ENCODE measurements at places on chromosomes 7 and 10.

- DNase-seq: no peak
Observed at GRCh38 chr10:7407368-7408290, 3.2 kb downstream of the SFMBT2 start.

GRCh38 chr10:3281941-3282673 lies 109.5 kb upstream of the PITRM1 start:
- no peak for DNase-seq

GRCh38 chr10:86226781-86227201 lies 139.8 kb downstream of the GRID1 start:
- DNase-seq: no peak

- DNase-seq: no peak
Observed at GRCh38 chr10:103278537-103278823, 1.5 kb downstream of the INA start.

GRCh38 chr10:56881218-56881617 lies 520.2 kb upstream of the ZWINT start:
- DNase-seq: peak; percentile 56

- no peak for DNase-seq
Observed at GRCh38 chr7:82506702-82507101, 63.1 kb upstream of the CACNA2D1 start.

DNA sequence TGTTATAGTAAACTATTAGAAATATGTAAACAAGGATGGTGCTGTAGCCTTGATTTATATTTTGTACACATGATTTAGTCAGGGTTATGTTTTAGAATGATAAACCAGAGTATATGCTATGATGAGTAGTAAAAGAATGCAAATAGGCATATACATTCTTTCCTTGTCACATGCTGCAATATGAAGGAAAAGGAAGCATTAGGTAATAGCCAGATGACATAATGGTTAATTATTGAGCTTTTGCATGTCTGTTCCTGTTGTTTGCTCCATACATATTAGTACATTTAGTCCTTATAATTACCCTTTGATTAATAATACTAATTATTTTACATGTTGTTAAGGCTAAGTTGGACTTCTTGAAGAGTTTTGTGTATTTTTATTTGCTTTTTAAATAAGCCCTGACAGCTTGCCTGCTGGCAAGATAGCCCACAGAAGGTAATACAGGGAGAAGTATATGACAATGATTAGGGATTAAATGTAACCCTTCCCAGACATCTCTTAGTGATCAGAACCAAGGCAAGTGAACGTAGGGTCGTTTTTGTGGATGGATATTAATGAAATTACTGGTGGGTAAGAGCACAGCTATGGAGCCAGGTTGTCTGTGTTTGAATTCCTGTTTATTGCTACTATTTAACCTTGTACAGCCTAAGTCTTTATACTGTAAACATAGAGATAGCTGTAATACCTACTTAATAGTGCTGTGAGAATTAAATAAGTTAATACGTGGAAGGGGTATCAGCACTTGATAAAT lies 68.4 kb downstream of the PHTF2 start:
- no peak for DNase-seq

DNA sequence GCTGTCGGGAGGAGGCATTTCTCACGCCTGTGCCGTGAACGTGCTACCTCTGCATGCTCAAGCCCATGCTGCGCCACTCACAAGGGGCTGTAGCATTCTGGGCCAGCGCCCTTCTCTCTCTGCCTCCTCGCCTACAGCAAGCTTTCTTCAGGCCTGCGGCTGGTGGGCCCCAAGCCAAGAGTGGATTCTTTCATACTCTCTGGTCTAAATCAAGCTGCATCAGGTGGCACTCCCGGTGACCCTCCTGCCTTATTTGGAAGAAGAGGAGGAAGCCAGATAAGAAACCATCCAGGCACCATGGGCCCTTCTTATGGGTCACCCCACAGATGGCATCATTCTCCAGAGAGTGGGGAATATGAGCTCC lies 86.7 kb upstream of the DUSP5 start:
- no peak for DNase-seq

DNA sequence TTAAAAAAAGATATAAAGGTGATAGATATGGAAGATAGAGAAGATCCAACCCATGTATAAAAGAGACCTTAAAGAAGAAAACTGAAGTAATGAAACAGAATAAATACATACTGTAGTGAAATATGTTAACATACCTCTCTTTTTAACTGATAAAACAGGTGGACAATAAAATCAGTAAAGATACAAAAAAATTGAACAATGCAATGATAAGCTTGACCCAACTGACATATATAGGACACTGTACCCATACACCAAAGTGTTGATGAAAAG lies 17.4 kb upstream of the PRF1 start:
- DNase-seq: no peak

DNA sequence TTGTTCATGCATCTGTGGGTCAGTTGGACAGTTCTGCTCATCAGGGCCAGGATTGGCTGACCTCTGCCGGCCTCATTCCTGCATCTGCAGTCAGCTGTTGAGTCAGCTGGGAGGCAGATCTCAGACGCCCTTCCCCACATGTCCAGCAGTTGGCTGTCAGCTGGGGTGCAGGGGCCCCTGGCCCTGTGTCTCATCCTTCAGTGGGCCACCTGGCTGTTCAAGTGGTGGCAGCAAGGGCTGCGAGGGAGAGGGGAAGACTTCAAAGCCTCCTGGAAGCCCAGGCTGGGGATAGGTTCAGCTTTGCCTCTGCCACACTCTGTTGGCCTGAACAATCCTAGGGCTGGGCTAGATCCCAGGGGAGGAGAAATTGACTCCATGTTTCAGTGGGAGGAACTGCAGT lies 33.2 kb downstream of the TACR2 start:
- no peak for DNase-seq

DNA sequence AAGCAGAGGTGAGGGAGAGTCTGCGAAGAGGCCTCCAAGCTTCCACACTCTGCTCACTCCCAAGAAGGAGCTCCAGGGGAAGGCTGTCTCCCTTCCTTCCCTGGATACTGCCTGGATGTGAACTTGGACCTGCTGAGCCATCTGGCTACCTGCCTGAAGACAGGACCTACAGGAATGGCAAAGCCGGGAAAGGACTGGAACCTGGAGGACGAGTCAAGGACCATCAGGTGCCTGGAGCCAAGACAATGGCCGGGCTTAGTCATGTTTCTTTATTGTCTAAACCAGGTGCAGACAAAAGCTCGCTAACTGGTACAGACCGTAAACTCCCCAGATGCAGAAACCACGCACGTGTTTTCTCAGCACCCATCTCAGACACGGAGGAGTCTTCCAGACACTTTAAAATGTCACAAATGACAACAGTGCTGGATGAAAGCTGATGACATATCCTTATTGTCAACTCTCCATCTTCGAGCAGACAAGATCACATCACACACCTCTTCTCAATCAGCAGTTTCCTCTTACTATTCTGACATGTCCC lies 12.1 kb downstream of the ASB13 start:
- no peak for DNase-seq

GRCh38 chr7:68423356-68423755 lies 1174.9 kb upstream of the AUTS2 start:
- DNase-seq: no peak

DNA sequence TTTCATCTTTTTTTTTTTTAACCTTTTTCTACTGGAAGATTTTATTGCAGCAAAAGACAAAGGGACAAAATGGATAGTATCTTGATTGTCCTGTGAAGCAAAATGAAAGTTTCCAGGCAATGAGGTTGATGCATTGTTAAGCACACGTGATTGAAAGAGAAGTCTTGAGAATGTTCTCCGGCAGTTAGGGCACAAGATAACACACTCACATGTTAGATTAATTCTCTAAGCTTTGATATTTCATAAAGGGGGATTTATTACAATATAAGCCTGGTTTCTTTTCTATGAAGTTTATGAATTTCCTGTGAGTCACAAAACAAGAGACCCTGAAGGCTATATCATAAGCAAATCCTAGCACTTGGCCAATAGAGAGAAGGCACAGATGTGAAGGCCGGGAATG lies 93.4 kb upstream of the ARMC3 start:
- no peak for DNase-seq

- DNase-seq: no peak
Observed at GRCh38 chr7:63046612-63047011, 952.0 kb upstream of the ZNF722 start.

- no peak for DNase-seq
Observed at GRCh38 chr7:3265388-3265787, 35.7 kb upstream of the SDK1 start.

GRCh38 chr10:113125612-113126011 lies 175.6 kb downstream of the TCF7L2 start:
- no peak for DNase-seq

DNA sequence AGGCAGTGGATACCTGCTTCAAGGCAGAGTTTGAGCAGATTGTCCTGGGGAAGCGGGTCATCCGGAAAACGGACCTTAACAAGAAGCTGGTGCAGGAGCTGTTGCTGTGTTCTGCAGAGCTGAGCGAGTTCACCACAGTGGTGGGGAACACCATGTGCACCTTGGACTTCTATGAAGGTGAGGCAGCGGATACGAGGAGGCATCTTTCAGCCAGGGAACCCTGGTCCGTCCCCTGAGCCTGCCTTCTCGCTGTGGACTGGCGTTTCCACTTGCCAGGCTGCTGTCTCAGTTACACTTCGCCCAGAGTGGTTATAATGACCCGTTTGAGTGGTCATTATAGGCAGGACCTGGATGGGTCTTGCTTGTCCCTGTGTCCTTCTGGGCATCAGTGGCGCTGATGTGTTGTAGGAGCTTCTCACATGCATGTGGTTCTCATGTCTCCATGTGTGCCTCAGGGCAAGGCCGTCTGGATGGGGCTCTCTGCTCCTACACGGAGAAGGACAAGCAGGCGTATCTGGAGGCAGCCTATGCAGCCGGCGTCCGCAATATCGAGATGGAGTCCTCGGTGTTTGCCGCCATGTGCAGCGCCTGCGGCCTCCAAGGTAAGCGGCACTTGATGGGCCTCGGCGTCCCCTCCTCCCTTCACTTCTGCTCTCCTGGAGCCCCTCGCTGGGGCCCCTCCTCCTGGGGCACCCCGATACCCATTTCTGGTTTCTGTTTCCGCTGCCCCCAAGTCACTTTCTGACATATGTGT lies 18.0 kb downstream of the UPP1 start:
- no peak for DNase-seq

GRCh38 chr10:97656777-97657176 lies 16.3 kb downstream of the PI4K2A start:
- DNase-seq: no peak

- peak; percentile 96 for DNase-seq
Observed at GRCh38 chr7:36838616-36839225, 114.4 kb upstream of the AOAH start.

DNA sequence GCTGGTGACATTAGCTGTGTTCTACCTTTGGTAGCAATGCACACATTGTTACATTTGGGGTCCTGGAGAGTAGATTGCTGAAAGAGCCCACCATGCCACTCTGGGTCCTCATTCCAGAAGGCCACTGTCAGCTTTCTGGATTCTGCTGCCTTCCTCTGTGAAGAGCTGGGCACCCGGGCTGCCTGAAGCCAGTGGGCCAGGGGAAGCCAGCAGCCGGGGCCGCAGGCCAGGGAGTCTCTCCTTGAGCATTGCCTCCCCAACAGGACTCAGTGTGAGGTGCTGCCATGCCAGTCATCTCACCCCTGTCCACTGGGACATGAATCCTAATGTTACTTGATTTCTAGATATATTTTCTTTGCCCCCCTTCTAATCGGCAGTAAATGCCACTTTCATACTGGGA lies 234.0 kb downstream of the SKAP2 start:
- no peak for DNase-seq

DNA sequence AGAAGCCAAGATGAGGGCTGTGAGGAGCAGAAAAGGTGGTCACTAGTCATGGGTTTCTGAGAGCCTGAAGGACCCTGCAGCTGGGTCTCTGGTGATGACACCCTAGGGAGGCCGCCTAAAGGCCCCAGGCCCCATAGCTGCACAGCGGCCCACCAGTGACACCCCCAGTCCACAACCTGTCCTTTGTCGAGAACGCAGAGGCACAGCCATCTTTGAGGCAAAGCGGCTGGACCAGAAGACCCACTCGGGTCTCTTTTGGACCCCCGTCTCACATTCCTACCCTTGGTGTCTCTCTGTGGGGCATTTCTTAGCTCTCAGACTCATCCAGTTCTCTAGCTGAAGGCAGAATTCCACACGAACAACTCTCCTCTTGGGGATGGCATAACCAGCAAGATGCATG lies 18.8 kb downstream of the JCAD start:
- DNase-seq: no peak

GRCh38 chr7:5423976-5424748 lies 528 bp upstream of the TNRC18 start:
- DNase-seq: peak; percentile 92

GRCh38 chr7:16419859-16420258 lies 1.5 kb downstream of the CRPPA start:
- no peak for DNase-seq

DNA sequence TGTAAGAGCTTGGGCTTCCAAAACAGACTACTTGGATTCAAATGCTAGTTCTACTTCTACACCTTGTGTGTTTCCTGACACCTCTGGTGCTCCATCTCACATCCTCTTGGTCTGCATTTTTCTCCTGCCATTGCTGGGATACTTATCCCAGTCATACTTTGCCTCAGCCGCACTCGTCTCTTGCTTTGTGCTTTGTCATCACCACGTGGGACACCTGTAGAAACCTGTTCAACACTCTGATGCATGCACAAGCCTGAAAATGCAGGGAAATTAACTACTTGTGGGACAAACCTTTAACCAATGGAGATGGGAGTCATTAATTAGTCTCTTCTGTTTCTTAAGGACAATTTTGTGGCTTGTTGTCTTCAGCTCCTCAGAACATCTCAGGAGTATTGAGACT lies 94.2 kb upstream of the PHYHIPL start:
- DNase-seq: no peak

GRCh38 chr10:79236433-79236765 lies 110.9 kb upstream of the PPIF start:
- DNase-seq: no peak

DNA sequence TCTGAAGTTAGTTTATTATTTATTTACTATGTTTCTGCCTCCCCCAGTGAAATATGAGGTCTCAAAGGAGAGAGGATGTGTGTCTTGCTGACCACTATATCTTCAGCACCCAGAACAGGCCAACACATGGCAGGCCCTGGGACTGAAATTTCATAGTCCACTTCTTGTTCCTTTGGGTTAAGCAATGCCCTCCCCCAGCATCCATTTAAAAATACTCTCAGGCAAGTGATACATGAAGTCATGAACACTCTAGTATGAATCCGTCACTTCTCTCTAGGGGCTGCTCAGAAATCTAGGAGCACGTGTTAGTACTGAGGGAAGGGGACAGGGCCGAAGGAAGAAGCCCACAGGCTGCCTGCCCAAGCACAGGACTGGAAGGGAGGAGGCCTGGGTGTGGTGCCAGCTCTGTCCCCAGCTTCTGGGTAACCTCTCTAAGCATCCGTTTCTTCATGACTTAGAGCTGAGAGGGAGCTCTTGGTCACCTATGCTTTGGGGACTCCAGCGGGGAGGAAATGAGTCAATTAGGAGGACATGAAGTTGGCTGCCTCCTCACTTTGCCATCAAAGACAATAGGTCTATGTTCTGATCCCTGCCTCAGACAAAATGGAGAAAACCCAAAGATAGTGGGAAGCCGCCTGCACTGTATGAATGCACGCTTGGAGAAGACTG lies 119.2 kb downstream of the KCNMA1 start:
- no peak for DNase-seq

DNA sequence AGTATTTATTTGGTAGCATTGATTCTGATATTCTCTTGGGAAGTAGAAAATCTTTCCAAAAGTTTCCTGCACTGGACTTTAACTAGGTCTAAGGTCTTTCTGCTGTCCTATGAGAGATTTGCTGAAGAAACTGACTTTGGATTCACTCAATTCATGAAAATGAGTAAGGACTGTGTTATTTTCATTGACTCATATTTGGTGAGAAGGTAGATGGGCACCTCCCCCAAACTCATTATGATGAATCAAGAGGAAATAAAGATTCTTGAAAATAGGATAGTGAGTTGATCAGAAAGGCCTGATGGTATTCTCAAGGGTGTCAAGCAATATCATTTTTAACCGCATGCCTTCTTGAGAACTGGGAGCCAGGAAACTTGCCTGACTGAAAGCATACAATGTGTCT lies 110.3 kb downstream of the RNF133 start:
- DNase-seq: no peak
